Fibroblast of skin of abdomen (primary cell): ENCODE measurements at places on chromosomes 12 and 14.

GRCh38 chr14:75877884-75878283 lies 103.9 kb downstream of the TGFB3 start:
- no peak for DNase-seq

- peak; percentile 48 for DNase-seq
Observed at GRCh38 chr12:58969237-58969636, 48.9 kb upstream of the LRIG3 start.

- DNase-seq = no peak
Observed at GRCh38 chr12:7146228-7146627, 16.1 kb downstream of the CLSTN3 start.

- DNase-seq = peak; percentile 63
Observed at GRCh38 chr14:46048127-46048526, 603.5 kb downstream of the RPL10L start.

GRCh38 chr12:11765421-11765816 lies 115.9 kb downstream of the ETV6 start:
- DNase-seq = peak; percentile 67

GRCh38 chr12:7150841-7151240 lies 20.7 kb downstream of the CLSTN3 start:
- DNase-seq = no peak

GRCh38 chr14:61213191-61213621 lies 67.9 kb downstream of the TMEM30B start:
- DNase-seq = peak; percentile 85

- DNase-seq = peak; percentile 47
Observed at GRCh38 chr12:85179680-85180270, 100.2 kb upstream of the ALX1 start.

- DNase-seq = no peak
Observed at GRCh38 chr12:23236811-23237210, 611.8 kb downstream of the ETNK1 start.

GRCh38 chr14:55339770-55340169 lies 68.5 kb downstream of the FBXO34 start:
- no peak for DNase-seq

GRCh38 chr12:107779077-107779831 lies 4.8 kb downstream of the ASCL4 start:
- no peak for DNase-seq

DNA sequence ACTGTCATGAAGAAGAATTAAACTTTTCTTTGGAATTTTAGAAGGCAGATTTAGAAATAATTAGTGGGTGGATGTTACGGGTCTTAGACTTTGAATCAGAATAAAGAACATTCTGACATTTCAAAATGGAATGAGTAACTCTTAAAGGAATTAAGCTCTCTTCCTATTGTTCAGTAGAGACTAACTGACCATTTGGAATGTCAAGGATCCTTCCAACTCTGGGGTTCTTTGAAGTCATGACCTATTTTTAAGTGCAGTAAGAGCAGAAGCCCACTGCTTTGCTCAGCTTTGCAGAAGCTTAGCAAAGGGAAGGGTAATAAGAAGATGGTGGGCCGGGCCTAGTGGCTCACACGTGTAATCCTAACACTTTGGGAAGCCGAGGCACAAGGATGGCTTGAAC lies 4.0 kb downstream of the CHURC1 start:
- no peak for DNase-seq

DNA sequence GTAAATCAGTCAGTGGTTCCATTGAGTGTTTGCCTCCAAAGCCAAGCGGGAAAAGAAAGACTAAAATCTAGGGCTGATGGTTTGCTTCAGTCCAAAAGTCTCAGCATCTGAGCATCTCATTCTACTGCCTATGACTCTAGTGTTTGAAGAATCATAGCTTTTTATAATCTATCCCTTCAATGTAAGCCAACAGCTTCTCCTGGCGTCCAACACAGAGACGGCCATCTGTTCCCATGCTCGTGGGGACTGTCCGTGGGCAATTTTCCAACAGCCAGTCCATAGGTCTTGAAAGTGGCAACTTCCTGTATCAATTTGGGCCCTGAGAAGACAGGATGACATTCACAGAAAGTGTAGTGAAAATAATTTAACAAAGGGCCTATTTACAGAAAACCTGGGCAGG lies 544.4 kb upstream of the TMEM132C start:
- DNase-seq = no peak

DNA sequence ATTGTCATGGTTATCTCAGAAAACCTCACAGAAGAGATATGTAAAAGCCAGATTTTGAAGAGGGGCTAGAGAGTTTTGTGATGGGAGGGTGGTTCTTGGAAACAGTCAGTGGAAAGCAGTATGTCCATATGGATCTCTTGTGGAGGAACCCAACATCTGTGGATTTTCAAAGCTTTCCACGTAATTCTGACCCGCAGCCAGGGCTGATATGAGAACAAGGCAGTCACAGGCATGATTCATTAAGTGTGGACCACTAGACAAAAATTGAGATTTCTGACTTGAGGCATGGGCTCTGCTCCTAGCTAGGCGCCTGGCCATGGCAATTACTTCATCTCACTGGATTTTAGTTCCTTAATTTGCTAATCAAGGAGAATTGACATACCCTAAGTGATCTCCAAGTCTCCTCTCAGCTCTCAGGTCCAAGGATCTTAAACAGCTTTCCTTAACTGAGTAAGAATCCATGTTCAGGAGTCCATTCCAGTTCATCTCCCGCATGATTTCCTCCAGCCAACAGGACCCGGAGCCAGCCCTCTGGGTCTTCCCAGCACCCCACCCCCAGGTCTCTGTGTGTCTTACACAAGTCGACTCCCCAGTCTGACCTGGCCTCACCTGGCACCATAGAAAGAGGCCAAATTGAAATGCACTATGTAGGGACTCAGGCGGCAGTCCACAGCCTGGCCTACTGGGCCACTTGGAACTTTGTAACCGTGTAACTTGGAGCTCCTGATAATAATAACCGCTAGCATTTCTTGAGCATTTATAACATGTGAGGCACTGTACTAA lies 176.3 kb upstream of the PARP11 start:
- DNase-seq = no peak

GRCh38 chr12:6936636-6937480 lies 6.8 kb upstream of the RNU7-1 start:
- no peak for DNase-seq

GRCh38 chr14:89853936-89854693 lies 100.4 kb downstream of the EFCAB11 start:
- DNase-seq = peak; percentile 81
